ENCODE measurements at places on chromosomes 5 and 9.

- DNase-seq, result no peak
Observed at GRCh38 chr9:84190411-84190810, 150.1 kb downstream of the SLC28A3 start.

DNA sequence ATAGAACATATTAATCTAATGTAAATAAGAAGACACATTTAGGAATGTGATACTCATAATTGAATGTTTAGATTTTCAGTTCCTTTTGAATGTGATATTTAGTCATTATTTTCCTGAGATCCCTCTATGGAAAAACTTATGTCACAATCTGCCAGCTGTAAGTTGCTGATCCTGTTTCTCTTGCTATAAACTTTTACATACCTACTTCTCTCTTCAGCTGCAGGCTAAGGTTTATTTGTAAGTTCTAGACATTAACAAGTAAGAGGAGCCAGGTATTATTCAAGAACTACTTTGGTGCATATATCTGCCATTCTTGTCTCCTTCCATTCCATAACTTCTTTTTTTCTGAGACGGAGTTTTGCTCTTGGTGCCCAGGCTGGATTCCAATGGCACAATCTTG lies 462.4 kb downstream of the PRR16 start:
- DNase-seq, result no peak

DNA sequence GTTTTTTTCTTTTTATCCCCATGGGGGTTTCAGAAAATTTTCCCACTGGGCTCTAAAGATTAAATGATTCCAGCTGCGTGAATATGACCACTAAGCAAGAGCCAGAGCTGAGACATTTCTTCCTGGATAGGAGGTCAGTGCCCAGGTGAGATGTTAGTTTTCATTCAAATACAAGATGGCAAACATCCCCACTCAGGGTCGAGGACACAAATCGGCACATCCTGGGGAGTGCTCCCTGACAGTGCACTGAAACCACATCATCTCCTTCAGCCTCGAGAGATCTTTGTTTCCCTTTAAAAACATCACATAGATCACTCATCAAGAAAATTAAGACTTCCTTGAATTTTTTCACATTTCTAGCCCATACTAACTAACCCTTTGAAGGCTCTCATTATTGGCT lies 273.2 kb upstream of the PANK3 start:
- DNase-seq, result no peak

DNA sequence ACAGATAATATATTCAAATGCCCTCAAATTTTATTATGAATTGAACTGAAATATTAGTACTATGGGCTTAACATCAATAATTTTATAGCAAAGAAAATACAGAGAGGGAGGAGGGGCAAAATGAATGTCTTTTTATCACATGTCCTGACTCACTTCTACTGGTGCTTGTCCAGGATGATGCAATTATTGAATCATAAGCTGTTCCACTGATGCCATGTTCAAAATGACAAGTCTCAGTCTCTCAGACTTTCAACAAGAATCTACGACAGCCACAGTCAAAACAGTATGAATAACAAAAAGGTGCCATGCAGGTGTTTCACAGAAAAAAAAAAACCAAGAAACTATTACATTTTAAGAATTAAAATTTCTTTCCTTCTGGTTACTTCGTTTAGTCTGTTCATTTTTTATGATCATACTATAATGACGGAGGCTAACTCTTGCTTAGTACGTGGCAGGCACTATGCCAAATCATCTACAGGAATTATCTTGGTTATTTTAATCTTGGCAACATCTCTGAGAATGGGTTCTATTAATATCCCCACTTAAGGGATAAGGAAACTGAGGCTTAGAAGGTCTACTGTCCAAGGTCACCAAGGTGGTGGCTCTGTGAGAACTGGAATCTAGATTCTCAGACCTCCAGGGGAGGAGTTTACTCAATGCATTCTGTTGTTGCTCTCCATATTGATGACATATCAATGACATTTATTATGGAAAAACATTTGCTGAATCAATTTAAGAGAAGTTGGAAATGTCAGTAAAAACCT lies 61.5 kb downstream of the NR3C1 start:
- peak; percentile 8 for DNase-seq

GRCh38 chr5:164345853-164346252 lies 840.4 kb downstream of the MAT2B start:
- no peak for DNase-seq

GRCh38 chr9:26152350-26152749 lies 474.1 kb upstream of the TUSC1 start:
- DNase-seq, result no peak

GRCh38 chr9:17742067-17742466 lies 163.2 kb downstream of the SH3GL2 start:
- DNase-seq, result no peak

DNA sequence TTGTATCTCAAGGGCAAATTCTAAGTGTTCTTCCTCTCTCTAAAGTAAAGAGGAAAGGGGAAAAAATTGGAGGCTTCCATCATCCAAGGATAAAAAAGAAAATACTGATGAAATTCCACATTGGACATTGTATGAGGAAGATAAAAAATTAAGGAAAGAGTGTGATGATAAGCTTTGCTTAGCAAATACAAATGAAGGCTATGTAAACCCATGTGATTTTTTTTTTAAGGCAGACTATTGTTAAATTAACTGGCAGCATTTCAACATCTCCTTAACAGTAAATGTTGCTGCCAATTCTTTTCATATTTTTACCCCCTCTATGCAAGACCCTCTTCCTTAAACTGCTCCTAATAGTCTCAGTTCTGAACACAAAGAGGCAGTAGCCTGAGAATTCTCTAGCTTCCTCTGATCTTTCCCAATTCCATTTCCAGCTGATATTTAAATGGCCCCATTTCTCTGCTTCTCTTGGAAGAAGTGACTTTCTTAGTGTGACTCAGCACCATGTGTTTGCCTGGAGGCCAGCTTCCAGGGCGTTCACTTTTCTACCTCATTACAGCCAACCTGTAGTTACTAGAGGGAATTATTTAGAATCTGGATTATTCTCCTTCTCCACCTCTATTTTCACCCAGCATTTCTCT lies 159.7 kb downstream of the TLE1 start:
- DNase-seq, result peak; percentile 17

DNA sequence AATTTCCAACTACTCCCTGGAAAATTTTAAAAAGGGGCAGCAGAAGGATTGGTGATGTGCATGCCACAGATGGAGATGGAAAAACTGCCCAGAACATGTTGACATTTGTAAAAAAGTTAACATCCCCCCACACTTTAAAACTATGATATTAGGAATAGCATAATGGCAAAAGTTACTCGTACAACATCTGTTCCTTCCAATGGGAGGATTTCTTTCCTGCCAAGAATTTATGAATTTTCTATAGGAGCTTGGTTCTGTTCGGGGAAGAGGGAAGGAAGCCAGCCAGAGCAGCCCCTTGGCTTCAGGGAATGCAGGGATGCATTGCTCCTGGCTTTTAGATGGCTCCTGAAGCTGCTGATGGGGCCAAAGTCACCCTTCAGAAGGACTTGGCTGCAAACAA lies 22.7 kb downstream of the KLF4 start:
- no peak for DNase-seq

- DNase-seq, result no peak
Observed at GRCh38 chr9:76185432-76185831, 208.8 kb downstream of the RFK start.

DNA sequence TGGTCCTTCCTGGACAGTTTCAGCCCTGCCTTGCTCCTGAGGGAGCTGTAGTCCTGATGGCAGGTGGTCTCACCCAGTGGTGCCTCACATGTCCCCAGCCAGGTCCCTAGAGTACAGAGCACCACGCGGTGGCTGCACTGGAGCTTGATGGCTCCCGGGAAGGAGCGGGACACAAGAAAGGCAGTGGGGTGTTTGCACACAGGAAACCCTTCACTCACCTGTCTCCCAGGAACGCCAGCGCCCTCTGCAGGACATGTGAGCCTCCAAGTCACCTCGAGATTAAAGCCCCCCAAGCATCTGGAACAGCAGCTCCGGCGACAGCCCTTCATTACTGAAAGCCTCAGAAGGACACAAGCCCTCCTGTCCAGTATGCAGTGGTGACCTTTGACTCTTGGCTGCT lies 19.9 kb upstream of the TMEM250 start:
- no peak for DNase-seq

GRCh38 chr5:124705577-124705976 lies 40.9 kb downstream of the ZNF608 start:
- no peak for DNase-seq

GRCh38 chr5:14825977-14826376 lies 45.6 kb downstream of the ANKH start:
- no peak for DNase-seq

DNA sequence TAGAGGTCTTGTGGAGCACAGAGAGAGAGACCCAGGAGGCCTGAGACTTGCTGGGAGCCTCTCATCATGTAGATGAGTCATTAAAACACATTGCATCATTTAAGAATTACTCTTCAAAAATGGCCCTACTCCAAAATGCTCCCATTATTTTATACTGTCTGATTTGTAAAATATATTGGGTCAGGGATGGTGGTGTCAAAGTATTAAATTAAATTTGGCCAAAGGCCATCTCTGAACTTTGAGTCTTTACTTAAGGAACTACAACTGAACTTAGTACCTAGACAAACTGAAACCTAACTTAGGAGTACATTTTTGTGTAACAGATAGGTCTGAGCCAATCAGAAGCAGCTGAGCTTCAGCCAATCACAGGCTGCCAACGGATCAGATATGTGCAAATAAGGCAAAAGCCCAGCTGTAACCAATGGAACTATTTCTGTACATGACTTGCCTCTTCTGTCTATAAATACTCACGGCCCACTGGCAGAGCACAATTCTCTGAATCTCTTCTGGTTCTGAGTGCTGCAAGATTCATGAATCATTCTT lies 657.2 kb downstream of the TLE1 start:
- DNase-seq, result no peak
